ENCODE measurements at places on chromosomes 2 and 18. TPM values are rescaled to one million over a fixed set of nuclear protein-coding genes. Genes with fewer than 3 reads are reported as not detected.

DNA sequence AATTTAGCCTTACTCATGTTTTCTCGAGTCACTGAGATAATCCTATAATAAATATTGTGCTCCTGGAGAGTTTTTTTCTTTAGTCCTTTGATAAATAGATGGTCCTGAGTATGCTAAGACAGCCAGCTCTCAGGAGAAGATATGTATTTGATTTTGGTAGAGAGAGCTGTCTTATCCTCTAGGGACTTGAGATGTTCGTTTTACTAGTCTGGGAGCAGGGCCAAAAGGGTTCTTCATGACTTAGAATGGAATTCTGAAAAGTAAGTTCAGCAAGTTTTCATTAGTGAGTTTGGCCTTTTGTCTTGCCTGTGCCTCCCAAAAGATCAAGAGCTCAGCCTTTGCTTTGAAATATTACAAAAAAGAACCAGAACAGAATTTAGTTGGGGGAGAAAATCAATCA lies 246.7 kb downstream of the BABAM2 start:
- DNase-seq = no peak

DNA sequence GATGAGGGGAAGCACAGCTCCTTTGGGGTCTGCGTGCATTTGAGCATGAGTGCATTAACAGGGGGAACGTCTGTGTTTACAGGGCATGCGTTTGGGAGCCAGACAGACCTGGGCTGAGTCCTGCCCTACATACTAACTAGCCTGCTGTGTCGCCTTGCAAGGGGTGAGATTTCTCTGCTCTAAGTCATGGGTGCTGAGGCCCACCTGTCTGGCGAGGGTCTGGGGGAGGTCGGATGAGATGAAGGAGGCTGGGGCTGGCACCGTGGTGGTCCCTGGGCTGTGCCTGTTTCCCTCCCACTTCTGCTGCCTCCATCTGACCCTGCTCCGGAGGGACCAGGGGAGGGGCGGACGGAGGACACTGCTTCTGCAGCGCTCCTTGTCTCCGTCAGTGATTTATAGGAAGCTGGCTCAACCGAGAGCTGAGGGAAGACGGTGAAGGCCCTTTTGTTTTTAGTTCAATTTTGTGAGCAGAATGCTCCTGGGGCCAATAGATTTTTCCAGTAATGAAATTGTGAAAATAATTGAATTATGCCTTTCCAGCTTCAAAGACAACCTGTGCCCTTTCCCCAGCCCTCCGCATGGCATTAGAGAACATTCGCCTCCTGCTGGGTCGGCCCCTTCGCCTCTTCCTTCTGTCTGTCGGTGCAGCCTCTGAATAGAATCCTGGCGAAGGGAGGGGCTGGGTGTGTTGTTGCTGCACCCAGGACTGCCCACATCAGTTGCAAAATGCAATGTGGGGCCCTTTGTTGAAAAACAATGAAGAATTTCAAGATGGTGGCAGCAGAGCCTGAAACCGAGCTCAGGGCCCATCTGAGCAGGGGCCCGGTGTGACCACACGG lies 49.7 kb downstream of the RRM2 start:
- no peak for DNase-seq

REEP1 gene
- 0.48 TPM for total RNA-seq

PTPRN gene
- total RNA-seq = 3.8 TPM

GRCh38 chr2:224843141-224843540 lies 127.0 kb upstream of the CCDC195 start:
- DNase-seq = no peak

- DNase-seq = no peak
These were observed 125.8 kb downstream of the MEIS1 start for GRCh38 chr2:66560683-66561082.

GRCh38 chr2:79219383-79219988 lies 59.9 kb upstream of the REG3A start:
- DNase-seq = peak; percentile 26
